HepG2 (cell line): ENCODE measurements at places on chromosomes 4 and X. TPM values are rescaled to one million over a fixed set of nuclear protein-coding genes. Genes with fewer than 3 reads are reported as not detected.

ALPK1 gene
- total RNA-seq, result 1.3 and 1.5 TPM in 2 replicates

AKAP14 gene
- total RNA-seq, result 1.7 and 1.9 TPM in 2 replicates

STARD8 gene
- 0.02 TPM in 1 of 2 replicates, not detected in the other for total RNA-seq

KLB gene
- 41.9 and 82.0 TPM in 2 replicates for total RNA-seq

FHIP1A gene
- total RNA-seq, result 2.9 and 6.2 TPM in 2 replicates

CHIC2 gene
- 16.6 and 17.2 TPM in 2 replicates for total RNA-seq

CT45A2 gene
- not detected in 2 replicates for total RNA-seq

BMX gene
- total RNA-seq, result not detected in 2 replicates

HPSE gene
- total RNA-seq, result not detected in 2 replicates

CENPE gene
- total RNA-seq, result 19.8 and 38.0 TPM in 2 replicates

RAP1GDS1 gene
- 42.5 and 48.2 TPM in 2 replicates for total RNA-seq

EREG gene
- total RNA-seq, result 0.13 TPM in 1 of 2 replicates, not detected in the other

MAMLD1 gene
- total RNA-seq, result not detected in 2 replicates

DNA sequence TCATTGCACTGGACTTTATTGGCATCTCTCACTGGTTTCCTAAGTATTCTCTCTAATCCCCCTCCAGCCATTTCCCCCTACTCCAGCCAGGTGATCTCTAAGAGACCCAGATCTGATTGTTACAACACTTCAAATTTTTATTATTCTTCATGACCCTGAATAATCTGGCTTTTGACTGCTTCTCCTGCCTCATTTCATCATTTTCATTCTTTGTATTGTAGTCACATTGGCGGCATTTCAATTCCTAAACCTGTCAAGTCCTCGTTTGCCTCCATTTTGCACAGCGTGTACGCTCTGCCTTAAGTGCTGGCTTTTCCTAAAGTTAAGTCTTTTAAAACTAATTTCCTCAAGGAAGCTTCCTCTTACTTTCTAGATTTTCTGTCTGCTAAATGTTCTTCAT, 31.6 kb downstream of the UBE2K start:
- H3K27ac ChIP-seq, result no peak overlapping the region
- H3K4me3 ChIP-seq, result no peak overlapping the region
- no peak for DNase-seq
- peaks cover 16% of the 10 kb centered on the region for H3K4me1 ChIP-seq
- H3K27me3 ChIP-seq, result no peaks in the 10 kb centered on the region

- H3K27ac ChIP-seq, result no peak overlapping the region
- DNase-seq, result no peak
- H3K4me1 ChIP-seq, result no peaks in the 10 kb centered on the region
- no peaks in the 10 kb centered on the region for H3K27me3 ChIP-seq
These were observed 195.5 kb upstream of the VEGFC start for GRCh38 chr4:176988226-176988625.

DNA sequence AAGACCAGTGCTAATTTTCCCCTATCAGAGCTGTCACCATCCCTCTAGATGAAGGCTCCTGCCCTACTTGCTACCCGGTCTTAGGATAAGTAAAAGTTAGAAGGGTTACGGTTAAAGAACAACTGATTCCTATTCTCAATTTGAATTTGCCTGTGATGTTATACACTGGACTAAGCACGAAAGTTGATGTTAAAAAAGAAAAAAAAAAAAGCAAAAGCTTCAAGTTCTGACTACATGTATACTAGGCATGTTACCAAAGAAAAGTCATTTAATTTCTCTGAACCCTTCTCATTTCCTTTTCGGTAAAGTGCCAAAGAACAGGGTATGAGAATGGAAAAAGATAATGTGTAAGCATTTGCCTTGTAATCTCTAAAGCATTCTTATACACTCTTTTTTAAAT, 1.4 kb upstream of the PPID start:
- no peak overlapping the region for H3K4me3 ChIP-seq
- H3K4me1 ChIP-seq, result peaks cover 49% of the 10 kb centered on the region
- H3K27me3 ChIP-seq, result no peaks in the 10 kb centered on the region; the same call in 1 of the 2 replicates
- H3K27ac ChIP-seq, result no peak overlapping the region
- H3K36me3 ChIP-seq, result peaks cover 14% of the 10 kb centered on the region; the same call in 2 of the 3 replicates
- DNase-seq, result no peak

DNA sequence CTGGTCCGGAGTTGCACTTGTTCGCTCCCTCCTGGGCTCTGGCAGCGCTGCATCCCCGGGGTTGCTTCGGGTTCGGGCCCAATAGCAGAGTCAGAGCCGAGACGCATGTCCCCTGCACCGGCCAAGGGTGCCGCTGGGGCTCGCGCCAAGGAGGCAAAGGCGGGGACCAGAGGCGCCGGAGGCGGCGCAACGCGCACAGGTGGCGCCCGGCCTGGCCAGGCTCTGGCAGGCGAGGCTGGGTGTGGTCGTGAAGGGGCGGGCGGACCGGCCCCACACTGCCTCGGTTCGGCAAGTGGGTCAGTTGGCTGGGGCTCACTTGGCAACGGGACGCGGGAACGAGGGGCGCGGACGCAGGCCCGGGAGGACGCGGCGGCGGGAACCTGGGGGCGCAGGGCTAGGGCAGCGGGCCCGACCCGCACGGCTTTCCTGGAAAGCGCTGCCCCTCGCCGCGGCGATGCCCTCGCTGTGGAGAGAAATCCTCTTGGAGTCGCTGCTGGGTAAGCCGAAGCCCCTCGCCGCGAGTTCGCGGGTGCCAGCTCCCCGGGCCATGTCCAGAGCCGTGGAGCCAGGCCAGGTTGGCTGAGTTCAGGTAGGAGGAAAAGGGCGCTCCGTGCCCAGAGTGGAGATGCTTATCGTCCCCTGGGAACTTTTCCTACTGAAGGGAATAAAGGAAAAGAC, at the start of gene CWH43:
TSS of gene CWH43 (plus strand) at position 300 of the 678 bp plus-strand sequence. CDS start at position 455, 155 bp downstream.
- H3K4me3 ChIP-seq, result no peak within 1 kb of the TSS
- no peak within 1 kb of the TSS for H3K27ac ChIP-seq
- DNase-seq, result no peak
- no peaks in the 10 kb centered on the region for H3K27me3 ChIP-seq
- no peaks in the 10 kb centered on the region for H3K4me1 ChIP-seq

DNA sequence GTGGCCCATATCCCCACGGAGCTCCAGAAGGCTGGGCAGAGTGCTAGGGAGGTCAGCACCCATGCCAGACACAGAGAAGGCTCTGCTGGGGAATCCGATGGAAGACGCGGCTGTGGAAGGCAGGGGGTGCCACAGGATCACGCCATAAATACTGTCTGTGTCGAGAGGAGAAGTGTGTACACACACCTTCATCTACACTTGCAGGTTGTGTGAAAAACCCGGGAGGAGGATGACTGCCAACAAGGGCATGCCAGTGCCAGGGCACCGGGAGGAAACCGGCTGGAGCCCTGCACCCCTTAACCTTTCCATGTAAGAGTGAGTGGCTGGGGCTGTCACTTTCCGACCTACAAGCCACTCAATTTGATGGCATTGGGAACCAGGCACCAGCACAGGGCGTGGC, 31.2 kb downstream of the LETM1 start:
- no peaks in the 10 kb centered on the region for H3K27me3 ChIP-seq
- H3K4me1 ChIP-seq, result peaks cover 23% of the 10 kb centered on the region
- no peak for DNase-seq
- no peak overlapping the region for H3K27ac ChIP-seq
- peaks cover 22% of the 10 kb centered on the region for H3K36me3 ChIP-seq

DNA sequence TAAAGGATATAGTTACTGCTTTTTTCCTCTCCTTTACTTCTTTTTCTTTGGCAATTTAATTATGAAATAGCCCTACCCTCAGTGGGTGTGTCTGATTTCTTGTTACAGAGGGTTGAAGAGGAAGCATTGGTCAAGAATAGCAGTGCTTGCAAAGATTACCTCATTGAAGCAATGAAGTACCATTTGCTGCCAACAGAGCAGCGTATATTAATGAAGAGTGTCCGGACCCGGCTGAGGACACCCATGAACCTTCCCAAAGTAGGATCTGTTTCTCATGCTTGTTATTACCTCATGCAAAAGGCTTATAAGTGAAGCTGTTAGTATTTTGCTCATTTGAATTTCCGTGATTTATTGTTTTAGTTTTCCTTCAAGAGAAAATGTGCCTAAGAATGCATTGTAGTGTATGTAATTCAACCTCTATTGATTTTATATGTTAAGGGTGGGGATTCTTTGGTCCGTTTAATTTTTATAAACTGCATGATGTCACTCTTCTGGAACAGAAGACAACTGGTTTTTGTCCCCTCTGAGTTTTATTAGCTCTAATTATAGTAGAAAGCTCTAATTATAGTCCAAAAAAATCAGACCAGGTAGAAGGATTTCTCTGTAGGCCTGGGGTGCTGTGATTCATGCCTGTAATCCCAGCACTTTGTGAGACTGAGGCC, 27.9 kb upstream of the MSMO1 start:
- H3K27ac ChIP-seq, result no peak overlapping the region
- no peaks in the 10 kb centered on the region for H3K27me3 ChIP-seq
- H3K36me3 ChIP-seq, result peaks cover 4% of the 10 kb centered on the region
- DNase-seq, result no peak

DNA sequence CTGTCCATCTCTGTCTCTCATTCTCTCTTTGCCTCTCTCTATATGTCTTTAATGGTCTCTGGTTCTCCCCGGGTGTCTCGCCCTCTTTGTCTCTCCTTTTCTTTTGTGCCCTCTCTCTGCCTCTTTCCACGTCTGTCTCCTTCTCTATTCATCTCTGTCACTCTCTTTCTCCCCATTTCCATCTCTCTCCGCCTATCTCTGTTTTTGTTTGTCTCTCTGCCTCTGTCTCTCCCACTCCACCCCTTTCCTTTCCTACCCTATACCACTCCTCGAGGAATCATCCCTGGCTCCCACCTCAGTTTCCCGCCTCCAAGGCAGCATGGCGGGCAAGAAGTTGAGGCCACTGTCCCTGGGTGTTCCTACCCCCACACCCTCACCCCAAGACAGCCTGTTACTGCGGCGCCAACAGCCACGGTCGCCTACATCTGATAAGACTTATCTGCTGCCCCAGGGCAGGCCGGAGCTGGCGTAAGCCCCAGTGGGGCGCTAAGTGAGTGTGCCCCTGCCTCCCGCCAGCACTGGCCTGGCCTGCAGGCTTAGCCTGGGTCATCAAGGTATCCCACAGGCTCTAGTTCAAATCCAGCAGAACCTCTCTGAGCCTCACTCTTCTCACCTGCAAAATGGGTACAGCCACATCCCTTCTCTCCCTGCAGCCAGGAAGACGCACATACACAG, 713 bp upstream of the GATA1 start:
- H3K4me1 ChIP-seq, result no peaks in the 10 kb centered on the region
- no peaks in the 10 kb centered on the region for H3K27me3 ChIP-seq
- H3K4me3 ChIP-seq, result no peak overlapping the region
- no peaks in the 10 kb centered on the region for H3K36me3 ChIP-seq

DNA sequence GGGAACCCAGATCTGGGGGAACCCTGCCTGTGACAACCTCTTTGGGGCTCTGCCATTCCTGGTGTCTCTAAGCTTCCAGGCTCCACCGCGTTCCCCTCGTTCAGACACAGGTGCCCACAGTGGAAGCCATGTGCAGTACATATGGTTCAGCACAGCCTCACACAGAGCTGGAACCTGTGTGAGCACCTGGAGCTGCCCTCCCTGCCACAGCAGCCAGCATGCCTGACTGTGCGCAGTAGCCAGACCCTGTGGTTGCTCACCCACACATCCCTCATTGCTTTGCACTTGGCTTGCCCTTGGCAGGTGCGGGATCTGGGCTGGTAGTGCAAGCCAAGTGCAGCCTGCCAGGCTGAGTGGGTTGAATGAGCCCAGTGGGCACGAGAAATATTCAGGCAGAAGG, 814.2 kb downstream of the PDHA2 start:
- no peaks in the 10 kb centered on the region for H3K4me1 ChIP-seq
- no peak overlapping the region for H3K4me3 ChIP-seq
- no peak overlapping the region for H3K27ac ChIP-seq

- DNase-seq, result no peak
- H3K36me3 ChIP-seq, result no peaks in the 10 kb centered on the region
- no peaks in the 10 kb centered on the region for H3K27me3 ChIP-seq
- peaks cover 4% of the 10 kb centered on the region; the same call in 1 of the 2 replicates for H3K4me1 ChIP-seq
These were observed 28.3 kb upstream of the YTHDC1 start for GRCh38 chr4:68378226-68378625.

DNA sequence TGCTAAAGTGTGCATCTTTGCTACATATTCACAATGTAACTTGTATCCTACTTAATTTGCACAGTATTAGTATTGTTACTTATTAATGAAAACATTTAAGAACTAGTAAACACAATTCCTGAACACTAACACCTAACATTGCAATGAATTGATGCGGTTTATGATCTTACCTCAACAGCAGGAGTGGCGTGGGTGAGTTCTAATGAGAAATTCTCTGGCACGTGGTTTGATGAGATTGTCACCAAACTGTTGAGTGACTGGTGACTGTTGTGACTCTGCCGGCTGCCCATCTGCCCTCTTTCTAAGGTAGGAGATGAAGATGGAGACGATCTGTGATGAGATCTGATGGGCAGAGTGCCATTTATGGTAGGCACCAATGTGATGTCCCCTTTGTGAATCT, 2.9 kb downstream of the PCDH18 start:
- no peaks in the 10 kb centered on the region for H3K4me1 ChIP-seq
- no peaks in the 10 kb centered on the region for H3K36me3 ChIP-seq
- no peaks in the 10 kb centered on the region for H3K27me3 ChIP-seq
- no peak overlapping the region for H3K4me3 ChIP-seq

DNA sequence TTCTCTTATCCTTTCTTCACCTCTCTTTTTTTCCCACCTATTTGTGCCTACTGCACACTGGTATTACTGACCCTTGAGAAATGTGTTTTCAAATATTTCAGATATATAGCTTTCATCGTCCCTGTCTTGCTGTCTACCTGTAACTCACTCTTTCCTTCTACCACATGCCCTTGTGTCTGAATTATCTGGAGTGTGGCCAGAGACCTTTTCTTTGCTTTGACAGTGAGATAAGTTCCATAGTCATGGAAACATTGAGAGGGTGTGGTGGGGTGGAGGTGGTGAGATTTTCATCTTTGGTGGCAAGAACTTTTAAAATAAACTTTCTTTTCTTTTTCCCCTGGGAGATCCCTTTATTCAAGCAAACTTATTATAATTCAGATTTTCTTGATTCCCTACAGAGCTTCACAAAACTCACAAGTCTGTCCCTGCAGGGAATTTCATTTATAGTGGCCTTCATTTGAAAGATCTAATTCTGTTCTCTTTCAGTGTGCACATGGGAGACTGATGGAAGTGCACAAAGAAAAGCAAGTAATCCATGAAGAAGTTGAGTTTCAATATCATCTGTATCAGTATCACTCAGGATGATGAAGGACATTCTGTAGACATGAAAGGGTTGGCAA, 95.7 kb downstream of the SH2D1A start:
- DNase-seq, result no peak
- H3K36me3 ChIP-seq, result no peaks in the 10 kb centered on the region
- H3K4me3 ChIP-seq, result no peak overlapping the region
- H3K27ac ChIP-seq, result no peak overlapping the region
- H3K4me1 ChIP-seq, result no peaks in the 10 kb centered on the region

GRCh38 chrX:153884590-153884989, 1.4 kb downstream of the L1CAM start:
- H3K4me3 ChIP-seq, result no peak overlapping the region
- H3K27me3 ChIP-seq, result peaks cover 19% of the 10 kb centered on the region; the same call in 2 of the 3 replicates
- H3K27ac ChIP-seq, result no peak overlapping the region
- H3K4me1 ChIP-seq, result peaks cover 35% of the 10 kb centered on the region

GRCh38 chrX:70922774-70923473, 8.0 kb downstream of the SLC7A3 start:
- H3K4me1 ChIP-seq, result no peaks in the 10 kb centered on the region
- no peak overlapping the region for H3K27ac ChIP-seq
- DNase-seq, result no peak
- H3K36me3 ChIP-seq, result no peaks in the 10 kb centered on the region
- no peak overlapping the region for H3K4me3 ChIP-seq
- H3K27me3 ChIP-seq, result no peaks in the 10 kb centered on the region

GRCh38 chr4:180398564-180398963, 1844.6 kb upstream of the TENM3 start:
- H3K27ac ChIP-seq, result no peak overlapping the region
- H3K36me3 ChIP-seq, result no peaks in the 10 kb centered on the region
- no peak for DNase-seq
- H3K27me3 ChIP-seq, result no peaks in the 10 kb centered on the region; the same call in 1 of the 2 replicates
- H3K4me3 ChIP-seq, result no peak overlapping the region
